Motor neuron (in vitro differentiated cells): ENCODE measurements at places on chromosomes 5 and 9. TPM values are rescaled to one million over a fixed set of nuclear protein-coding genes. Genes with fewer than 3 reads are reported as not detected.

GRCh38 chr9:100357501-100357900 is 4.8 kb upstream of the TEX10 start:
- ATAC-seq = no peak

- no peak for ATAC-seq
Observed at GRCh38 chr5:158084292-158084691, 225.3 kb upstream of the CLINT1 start.

Gene CD74
- 0.60 and 0.88 TPM in 2 replicates for total RNA-seq

Gene MOB3B
- 8.0 and 14.0 TPM in 2 replicates for total RNA-seq

Gene SH2D3C
- 9.4 and 10.6 TPM in 2 replicates for total RNA-seq

Gene TMEM215
- total RNA-seq = 0.28 and 0.39 TPM in 2 replicates
